ENCODE measurements at places on chromosomes 3 and 15.

- DNase-seq, result no peak
Observed at GRCh38 chr3:78427303-78427702, 1340.5 kb downstream of the ROBO1 start.

DNA sequence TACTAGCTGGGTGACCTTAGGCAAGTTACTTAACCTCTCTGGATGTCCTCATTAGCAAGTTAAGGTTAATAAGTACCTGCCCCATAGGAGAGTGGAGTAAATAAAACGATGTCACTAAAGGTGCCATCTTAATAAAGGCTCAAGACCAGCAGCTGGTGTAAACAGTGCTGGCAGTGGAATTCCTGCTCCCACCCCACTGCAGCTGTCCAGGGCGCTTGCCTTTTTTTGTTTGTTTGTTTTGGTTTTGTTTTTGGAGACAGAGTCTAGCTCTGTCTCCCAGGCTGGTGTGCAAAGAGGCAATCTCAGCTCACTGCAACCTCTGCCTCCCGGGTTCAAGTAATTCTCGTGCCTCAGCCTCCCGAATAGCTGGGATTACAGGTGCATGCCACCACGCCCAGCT, 28.9 kb downstream of the IDH3A start:
- DNase-seq, result no peak

GRCh38 chr3:56467801-56468183, 475 bp downstream of the ERC2 start:
- DNase-seq, result no peak

DNA sequence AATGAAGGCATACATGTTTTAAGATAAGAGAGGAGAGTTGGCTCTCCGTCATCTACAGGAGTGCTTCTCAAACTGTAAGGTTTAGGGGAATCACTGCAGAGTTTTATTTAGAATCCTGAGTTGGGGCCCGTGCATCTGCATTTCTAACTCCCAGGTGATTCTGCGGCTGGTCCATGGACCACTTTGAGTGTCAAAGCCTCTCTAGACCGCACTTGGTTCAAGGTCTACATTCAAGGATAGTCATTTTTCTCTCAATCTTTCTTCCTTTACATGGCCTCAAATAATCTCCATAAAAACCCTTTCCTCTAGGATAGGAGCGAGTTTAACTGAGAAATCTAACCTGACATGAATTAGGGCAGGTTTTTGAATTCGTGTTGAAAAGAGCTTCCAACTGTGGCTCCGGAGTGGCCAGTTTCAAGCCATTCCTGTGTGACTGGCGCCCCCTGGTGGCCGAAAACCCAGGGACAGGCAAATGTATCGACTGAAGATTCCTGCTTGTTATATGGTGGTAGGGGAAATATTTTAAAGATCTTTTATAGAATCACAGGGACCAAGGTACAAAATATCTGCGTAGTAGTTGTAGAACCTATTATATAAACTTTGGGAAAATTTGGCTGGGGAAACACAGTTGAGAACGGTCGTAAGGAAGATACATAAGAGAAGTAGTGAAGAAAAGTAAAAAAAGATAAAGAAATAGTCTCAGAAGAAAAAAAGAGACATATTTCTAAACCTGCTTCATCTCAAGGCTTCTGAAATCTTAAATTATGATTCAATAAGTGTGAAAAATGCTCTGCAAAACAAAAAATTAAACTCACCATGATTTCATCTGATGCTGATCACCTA, 11.9 kb downstream of the GABRR3 start:
- peak; percentile 86 for DNase-seq

- DNase-seq, result peak; percentile 29
Observed at GRCh38 chr3:122560680-122561079, 3.4 kb downstream of the PARP9 start.

- DNase-seq, result no peak
Observed at GRCh38 chr3:72299321-72299802, 514.4 kb upstream of the PROK2 start.

DNA sequence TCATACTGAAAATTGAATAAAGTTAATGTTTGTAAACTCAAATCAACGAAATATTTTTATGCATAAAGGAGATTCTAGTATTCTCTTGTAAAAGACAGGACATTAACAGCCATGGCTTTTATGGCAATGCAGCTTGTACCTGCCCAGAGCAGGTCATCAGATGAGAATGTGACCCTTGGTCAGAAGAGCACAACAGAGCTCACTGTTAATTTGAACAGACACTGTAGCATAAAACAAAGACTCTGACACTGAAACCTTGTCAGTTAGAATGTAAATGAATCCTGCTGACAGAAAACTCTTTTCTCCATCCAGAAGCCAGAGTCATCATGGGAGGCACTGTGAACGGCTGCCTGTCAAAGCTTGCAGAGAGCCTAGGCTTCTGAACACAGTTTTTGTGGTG, 410.6 kb downstream of the RAP2B start:
- no peak for DNase-seq

DNA sequence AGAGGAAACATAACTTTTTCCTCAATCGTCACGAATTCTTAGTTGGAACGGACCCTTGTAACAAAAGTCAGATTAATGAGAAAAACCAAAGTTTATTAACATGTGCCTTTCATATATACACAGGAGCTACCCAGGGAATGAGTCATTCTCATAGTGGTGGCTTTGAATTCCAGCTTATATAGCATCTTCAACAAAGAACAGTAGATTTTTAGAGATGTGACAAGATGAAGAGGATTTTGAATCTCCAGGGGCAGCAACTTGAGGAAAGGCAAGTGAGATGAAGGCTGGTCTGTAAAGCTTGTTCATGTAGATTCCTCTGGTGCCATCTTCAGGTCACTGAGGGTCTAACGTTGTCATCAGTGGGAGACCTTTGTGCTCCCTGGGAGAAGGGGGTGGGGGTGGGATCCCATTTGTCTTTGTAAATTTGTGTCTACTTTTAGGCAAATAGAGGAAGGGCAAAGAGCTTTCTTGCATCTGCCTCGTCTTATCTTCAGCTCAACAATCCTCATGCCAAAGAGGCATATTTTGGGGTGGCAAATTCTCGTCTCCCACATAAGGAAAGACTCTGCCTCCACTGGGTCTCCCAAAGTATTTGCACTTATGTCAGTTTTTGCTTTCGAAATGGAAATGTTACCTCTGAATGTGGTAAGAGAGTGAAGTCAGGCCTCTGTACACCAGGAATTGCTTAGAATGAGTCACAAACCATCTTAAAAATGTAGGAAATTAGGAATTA, 29.5 kb downstream of the CLEC3B start:
- no peak for DNase-seq

DNA sequence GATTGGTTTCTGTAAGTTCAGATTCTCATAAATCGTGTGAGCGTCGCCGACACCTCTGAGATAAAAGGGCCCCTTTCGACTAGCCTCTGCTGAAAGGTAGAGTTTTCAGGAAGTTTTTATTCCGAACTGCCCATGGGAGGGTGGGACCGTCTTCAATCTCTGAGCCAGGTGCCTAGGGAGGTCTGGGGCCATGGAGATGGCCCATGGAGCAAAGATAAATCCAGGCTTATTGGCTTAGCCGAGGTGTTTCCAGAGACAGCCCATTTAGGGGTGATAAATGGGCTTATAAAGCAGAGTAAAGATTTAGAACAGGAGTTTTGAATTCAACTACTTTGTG, 442 bp downstream of the QTRT2 start:
- DNase-seq, result no peak

- DNase-seq, result peak; percentile 31
Observed at GRCh38 chr3:149808209-149808829, 4.7 kb upstream of the RNF13 start.

- DNase-seq, result no peak
Observed at GRCh38 chr15:74807282-74807681, 5.4 kb upstream of the LMAN1L start.

- no peak for DNase-seq
Observed at GRCh38 chr3:167480748-167481147, 6.9 kb upstream of the SERPINI2 start.

- no peak for DNase-seq
Observed at GRCh38 chr15:25525741-25526140, 86.9 kb upstream of the UBE3A start.

DNA sequence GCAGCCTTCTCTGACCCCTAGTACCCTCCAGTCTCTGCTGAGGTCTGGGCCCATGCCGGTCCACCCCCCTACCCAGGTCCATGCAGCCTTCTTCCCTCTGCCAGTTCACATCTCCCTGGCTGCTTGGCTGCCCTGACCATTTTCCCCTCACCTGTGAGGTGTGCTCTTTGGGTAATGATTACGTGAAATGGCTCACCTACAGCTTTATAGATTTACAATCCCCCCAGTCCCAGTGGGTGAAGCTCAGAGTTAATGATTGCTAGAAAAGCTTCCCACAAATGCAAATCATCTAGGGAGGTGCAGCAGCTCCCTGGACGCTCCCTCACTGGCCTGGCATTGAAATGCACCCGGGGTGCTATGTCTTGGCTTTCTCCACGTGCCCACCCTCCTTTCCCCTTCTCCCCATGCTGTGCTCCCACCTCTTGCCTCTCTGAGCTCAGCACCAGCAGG, 18.7 kb downstream of the PAQR5 start:
- no peak for DNase-seq

DNA sequence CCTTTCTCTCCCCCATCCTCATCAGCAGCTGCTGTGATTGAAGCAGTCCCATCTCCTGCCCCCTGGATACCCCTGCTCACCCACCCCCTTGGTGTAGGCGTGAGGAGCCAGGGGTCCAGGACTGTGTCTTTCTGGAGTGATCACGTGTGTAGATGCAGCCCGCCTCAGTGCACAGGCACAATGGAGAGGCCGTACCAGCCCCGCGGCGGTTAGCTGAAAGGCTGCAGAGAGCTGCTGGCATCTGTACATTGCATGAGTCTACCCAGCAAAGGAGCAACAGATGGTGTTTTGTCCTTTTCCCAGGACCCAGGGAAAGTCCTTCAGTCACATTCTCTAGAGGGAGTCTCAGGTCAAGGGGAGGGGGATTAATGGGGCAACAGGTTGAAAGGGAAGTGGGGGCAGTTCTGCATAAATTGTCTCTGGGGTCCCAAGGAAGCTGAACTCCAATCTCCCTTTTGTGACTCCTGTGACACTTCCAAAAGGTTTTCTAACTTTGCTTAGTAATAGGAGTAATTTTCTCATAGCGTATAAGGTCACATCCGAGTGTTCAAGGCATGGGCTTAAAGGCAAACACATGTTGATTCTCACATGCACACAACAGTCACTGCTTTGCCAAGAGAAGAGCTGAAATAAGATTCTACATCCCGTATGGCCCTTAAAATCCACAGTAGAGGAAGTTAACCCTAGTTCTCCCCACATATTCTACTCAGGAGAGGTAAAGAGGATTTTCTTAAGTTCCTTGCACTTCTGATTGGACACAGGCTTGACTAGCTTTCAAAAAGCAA, 7.1 kb downstream of the CSPG5 start:
- DNase-seq, result no peak

DNA sequence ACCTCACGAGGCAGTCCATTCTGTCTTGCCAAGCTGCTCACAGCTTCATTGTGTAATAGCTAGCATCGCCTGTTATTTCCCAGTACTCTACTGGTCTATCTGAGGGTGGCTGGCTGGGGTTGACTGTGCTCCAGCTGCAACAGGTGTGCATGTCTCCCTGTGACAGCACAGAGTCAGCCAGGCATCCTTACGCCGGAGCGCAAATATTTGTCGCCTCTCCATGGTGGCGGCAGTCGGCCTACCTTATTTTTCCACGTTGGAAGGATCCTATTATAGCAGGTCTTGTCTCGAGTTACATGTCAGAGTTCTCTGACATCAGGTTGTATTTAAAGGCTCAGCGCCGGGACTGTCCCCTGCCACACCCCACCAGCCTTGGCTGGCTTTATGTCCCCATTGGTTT, 307.1 kb downstream of the TLE3 start:
- DNase-seq, result no peak

GRCh38 chr3:160686955-160687535, 10.1 kb downstream of the ARL14 start:
- DNase-seq, result no peak

DNA sequence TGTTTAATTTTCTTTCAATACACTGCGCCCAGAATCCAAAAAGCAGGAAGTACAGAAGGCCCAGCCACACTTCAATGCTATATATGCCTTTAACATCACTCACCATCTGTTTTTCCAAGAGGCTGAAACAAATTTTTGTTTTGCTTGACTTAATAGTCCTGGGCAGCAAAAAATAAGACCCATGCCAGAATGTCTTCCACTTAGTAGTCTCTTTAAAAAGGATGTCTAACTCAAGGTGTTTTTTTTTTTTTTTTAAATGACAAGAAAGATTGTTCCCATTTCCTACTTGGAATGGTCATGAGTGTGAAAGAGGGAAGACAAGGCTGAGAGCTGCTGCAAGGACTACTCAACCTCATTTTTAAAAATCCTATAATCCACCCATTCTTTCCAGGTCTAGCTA, 590.3 kb upstream of the SGO1 start:
- DNase-seq, result no peak

- no peak for DNase-seq
Observed at GRCh38 chr15:33675246-33675645, 293.1 kb upstream of the CHRM5 start.

GRCh38 chr15:77821188-77821958, 188.7 kb upstream of the LINGO1 start:
- DNase-seq, result no peak

DNA sequence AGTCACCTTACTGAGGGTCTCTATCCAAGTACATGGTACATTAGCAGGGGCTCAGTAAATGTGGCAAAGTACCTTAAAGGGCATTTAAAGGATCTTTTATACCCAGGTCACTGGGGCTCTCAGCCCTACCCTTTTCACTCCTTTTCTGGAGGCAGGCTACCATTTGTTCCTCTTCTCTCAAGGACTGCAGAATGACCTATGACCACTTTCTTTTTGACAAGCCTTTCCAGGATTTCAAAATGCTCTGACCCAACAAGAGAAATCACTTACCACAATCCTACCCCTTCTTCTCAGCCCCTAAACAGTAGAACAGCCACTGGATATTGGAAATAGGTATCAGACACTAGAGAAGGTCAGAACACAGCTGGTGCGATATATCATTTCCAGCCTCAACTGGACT, 221.8 kb upstream of the TPRG1 start:
- DNase-seq, result no peak

DNA sequence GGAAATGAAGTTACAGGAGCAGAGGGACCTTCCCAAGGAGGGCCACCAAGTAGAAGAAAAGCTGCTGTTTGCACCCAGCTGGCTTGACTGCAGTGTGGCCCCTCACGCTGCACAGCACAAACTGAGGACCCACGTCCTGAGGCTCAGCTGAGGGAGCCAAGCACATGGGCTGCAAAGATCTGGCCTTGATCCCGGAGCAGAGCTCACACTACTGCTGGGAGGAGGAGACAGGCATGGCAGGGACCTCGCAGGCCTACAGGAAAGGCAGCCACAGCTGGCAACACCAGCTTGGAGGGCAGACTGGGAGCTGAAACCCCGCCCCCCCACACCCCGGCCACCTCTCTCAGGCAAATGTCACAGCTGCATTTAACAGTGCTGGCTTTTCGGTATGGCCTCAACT, 39.7 kb downstream of the KLHL25 start:
- DNase-seq, result no peak

- DNase-seq, result no peak
Observed at GRCh38 chr15:84904419-84904818, 20.0 kb downstream of the SLC28A1 start.

- peak; percentile 16 for DNase-seq
Observed at GRCh38 chr3:125585595-125586223, 9.6 kb downstream of the OSBPL11 start.
